Central memory CD4-positive, alpha-beta T cell (primary cell): ENCODE measurements at places on chromosomes 6 and 20.
A peak's percentile ranks its signal among the peaks of the same experiment; 100 is the strongest.

DNA sequence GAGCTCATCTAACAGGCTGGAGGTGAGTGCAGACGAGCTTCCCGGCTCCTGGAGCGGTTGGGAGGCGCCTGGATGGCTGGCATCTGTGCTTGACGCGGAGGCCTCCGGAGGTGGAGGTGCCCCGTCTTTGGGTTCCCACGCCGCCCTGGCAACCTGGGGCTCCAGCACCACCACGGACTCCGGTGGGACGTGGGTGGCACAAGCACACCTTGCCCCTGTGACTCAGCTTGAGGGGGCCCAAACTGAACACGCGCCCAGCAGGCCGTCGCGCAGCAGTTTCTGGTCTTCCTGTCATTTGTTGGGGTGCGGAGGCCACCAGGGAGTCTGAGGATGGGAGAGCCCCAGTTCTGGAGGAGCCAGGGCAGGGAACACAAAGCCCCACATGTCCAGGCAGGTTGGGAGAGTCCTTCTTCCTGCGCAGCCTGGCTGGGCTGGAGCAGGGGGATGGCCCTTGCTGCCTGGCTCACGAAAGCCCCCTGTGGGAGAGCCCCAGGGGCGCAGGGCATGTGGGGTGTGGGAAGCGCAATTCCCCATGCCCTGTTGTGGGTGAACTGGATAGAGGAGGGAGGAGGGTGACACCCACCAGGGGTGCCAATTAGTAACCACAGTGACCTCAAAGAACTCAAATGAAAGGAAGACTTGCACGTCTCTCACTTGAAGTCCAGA, 1378.6 kb upstream of the DEFB115 start:
- DNase-seq: no peak

GRCh38 chr6:56335726-56336125, 88.3 kb upstream of the COL21A1 start:
- no peak for DNase-seq

- DNase-seq: no peak
Measured at GRCh38 chr20:39851459-39851858, 837.6 kb downstream of the MAFB start.

DNA sequence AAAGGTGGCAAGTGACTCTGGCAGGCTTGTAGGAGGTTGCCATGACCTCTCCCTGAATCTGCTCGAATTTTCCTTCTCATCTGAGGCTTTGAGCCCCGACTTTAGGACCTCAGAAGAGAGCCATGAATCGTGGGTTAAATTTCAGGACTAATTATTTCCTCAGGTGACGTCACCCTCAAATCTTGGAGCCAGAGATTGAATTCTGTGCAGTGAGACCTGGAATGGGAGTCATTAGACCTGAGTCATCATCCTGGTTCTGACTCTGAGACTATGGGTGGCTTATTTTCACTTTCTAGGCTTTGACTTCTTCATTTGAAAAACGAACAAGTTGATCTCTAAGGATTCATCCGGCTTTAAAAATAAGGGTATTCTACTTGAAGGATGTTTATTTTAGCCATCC, 48.5 kb upstream of the PDYN start:
- no peak for DNase-seq

DNA sequence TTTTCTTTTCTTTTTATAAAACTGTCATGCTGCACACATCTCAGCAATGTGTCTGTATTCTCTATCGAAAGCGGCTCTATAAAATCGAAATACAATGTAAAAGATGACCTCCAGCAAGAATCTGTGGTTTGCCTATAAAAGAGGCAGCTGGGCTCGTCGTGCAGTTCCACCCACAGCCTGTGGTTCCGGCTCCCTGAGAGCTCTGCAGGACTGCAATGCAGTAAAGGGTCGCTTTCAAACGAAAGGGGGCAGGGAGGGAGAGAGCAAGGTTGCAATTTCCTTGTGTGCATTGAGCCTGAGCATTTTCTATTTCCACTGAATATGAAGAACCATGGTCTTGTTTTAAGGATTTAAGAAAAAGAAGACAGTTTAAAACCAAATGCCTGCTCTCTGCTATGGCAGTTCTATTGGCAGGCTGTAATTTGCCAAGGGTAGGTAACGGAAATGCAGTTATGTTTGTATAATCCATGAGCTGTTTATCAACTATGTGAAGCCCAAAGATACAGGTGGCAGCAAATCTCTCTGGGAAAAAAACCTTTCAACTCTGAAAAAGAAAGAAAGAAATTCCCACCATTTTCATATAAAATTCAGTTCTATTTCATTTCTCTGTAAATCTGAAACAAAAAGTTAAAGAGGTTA, 236.5 kb downstream of the HACE1 start:
- no peak for DNase-seq

GRCh38 chr6:32460528-32460927, 20.8 kb downstream of the HLA-DRA start:
- no peak for DNase-seq

DNA sequence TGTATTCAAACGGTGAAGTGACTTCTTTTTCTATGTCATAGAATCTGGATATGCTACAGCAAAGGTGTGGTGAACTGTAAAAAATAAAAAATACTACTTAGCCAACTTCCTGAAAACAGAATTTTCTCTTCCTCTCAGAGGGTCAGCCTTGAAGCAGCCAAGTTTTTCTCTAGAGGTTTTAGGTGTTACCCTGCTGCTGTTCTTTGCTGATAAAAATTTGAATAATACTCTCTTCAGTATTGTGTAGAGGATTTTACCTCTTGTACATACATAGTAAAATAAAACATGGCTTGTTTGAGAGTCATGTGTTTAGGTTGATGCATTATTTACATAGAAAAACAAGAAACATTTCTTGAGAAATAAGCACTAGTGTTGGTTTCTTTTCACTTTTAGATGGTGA, 458.4 kb downstream of the TBC1D32 start:
- no peak for DNase-seq

- no peak for DNase-seq
Measured at GRCh38 chr6:111673532-111673931, 67.9 kb upstream of the TRAF3IP2 start.

GRCh38 chr6:15364401-15365037, 118.7 kb downstream of the JARID2 start:
- no peak for DNase-seq

- no peak for DNase-seq
Measured at GRCh38 chr6:3697609-3698008, 53.9 kb downstream of the PXDC1 start.

- no peak for DNase-seq
Measured at GRCh38 chr6:35213824-35214756, at the start of gene SCUBE3. TSS of gene SCUBE3 (plus strand) at chr6:35213956. CDS start at chr6:35214419, 463 bp downstream.

DNA sequence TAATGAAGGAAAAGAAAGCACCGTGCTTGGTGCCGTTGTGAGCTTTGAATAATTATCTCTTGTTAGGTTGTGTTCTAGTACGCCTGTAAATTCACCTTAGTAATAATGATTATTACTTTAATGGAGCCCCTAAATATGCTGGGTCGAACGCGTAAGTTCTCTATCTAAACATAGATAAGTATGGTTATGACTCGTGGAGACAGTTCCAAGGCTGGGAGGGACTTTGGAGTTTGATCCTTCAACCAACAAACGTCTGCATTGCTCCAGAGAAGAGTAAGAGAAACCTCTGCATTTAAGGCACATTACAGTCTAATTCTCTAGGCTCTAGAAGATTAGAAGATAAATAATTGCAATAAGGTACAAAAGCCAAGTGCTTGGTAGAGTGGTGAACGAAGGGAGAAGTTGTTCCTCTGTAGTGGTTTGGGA, 514 bp downstream of the ACOT13 start:
- DNase-seq: no peak

GRCh38 chr20:24425523-24426135, 43.8 kb upstream of the SYNDIG1 start:
- DNase-seq: no peak

DNA sequence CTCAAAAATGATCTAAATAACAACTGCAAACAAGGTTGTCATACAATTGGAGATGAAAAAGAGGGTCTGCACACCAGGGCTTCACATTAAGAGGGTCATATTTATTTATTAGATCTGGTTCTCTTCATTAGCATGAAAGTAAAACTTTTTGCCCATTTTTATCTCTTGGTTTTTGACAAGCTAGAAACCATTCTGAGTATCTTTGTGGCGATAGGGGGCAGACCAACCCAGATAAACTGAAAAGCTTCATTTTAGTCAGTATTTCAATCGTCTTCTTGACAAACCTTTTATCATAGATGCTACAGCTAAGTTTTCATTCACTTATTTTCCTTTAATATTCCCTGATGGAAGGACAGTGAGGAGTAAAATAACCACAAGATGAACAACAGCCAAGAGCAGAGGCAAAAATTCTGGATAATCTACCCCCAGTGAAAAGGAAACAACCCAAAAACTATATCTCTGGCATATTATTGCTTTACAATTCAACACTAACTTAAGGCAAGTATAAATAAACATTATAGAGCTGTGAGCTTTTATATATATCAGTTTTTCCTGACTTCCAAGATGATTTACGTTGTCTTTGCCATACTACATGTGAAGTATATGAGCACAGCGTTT, 45.2 kb downstream of the THEMIS start:
- DNase-seq: peak; percentile 27

- DNase-seq: no peak
Measured at GRCh38 chr6:37357288-37357687, 3.5 kb downstream of the RNF8 start.

DNA sequence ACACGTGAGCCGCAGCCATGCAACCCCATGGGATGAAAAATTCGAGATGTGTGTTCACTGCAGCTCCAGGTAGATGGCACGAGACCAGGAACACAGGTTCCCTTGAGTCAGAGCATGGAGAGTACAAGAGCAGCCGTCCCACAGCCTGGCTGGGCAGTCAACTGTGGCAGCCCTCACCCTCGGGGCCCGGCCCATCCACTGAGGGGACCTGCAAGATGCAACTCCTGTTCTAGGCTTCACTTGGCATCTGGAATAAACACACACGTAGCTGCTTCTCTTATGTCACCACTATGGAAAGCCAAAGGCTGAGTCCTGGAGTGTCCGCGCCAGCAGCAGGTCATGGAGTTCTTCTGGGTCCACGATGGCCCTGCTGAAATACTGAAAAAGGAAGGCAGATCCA, 77.0 kb downstream of the WDR27 start:
- DNase-seq: no peak

GRCh38 chr6:52138284-52138683, 47.9 kb upstream of the IL17A start:
- DNase-seq: no peak

DNA sequence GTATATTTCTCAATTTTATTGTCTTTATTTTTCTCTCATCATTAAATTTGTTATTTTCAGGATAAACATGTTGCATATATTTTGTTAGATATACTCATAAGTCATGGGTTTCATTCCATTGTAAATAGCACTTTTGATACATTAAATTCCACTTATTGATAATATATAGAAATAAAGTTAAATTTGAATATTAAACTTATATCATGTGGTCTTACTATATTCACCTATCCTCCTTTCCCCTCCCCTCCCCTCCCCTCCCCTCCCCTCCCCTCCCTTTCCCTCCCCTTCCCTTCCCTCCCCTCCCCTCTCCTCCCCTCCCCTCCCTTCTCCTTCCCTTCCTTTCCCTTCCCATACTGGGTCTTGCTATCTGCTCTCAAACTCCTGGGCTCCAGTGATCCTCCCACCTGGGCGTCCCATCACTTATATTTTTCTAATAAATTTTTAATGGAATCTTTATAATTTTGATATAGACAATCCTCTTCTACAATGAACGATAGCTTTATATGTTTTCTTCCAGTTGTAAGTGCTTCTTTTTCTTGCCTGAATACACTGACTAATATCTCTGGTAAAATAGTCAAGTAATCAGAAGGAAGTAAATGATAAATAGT, 692.4 kb downstream of the C6orf118 start:
- no peak for DNase-seq

DNA sequence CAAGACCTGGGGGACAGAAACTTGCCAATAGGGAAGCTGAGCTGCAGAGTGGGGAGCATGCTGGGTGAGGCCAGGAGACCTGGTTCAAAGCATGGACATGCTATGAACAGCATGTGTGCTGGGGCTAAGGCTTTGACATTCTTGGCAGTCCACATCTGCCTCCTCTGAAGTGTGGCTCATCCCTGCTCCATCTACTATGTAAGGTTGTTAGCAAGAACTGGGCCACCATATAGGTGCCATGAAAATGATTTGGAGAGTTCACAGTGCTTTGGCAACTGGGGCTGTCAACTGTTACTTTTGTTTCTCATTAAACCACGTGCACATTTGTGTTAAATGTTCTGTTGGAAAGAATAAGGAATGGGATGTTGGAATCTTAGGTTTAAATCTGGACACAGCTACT, 311.1 kb downstream of the CDC5L start:
- no peak for DNase-seq

- no peak for DNase-seq
Measured at GRCh38 chr6:101689156-101689555, 295.6 kb downstream of the GRIK2 start.

DNA sequence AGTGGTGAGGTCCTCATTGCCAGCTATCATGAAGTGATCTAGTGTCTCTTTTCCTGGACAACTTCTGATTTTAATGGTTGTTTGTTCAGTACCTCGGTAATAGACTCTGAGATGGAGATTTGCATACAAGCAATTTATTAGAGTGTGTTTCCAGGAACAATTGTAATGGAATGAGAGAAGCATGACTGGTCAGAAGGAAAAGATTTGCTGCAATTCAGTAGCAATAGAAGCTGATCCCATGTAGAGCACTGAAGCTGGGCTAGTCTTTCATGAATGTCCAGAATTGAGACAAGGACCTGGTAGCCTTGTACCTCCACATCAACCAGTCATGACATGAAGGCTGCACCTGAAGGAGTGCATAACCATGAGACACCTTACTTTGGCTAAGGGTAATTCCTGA, 526.5 kb downstream of the NKAIN2 start:
- no peak for DNase-seq

- peak; percentile 49 for DNase-seq
Measured at GRCh38 chr20:44644667-44645131, 6.8 kb downstream of the ADA start.

GRCh38 chr6:139943391-139943790, 568.9 kb upstream of the CITED2 start:
- DNase-seq: no peak

- no peak for DNase-seq
Measured at GRCh38 chr20:64026-64603, 23.4 kb upstream of the DEFB125 start.

- no peak for DNase-seq
Measured at GRCh38 chr6:105352037-105352617, 50.8 kb downstream of the PREP start.

DNA sequence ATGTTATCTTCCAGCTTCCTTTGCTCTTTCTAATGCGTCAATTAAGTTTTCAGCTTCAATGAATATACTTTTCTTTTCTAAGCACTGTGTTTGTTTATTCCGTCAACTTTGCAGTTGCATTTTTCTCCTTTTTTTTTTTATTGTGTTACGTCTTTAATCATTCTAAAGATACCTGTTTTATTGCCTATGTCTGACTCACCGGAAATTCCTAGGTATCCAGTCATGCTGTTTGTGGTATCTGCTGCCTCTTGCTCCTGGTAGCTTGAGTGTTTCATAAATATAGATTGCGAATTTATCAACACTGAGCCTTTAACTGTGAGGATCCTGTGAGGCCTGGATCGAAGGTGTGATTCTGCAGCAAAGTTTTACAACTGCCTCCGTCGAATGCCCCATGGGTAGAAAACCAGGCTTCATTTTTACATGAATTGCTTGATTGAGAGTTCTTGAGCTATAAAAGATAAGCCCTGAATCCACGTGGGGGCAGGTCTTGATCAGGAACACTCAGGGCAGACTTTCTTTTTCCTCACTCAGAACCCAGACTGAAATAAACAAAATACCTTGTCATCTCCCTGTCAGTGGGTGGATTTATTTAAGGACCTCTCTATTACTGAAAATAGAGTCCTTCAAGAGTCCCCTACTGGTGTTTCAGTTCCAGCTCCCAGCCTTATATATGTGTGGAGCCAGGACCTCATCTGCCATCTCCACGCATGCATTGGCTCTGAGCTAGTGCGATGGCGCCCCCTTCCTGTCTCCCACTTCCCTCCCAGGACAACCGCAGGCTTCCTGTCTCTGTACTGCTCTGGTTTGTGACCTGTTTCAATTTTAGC, 60.1 kb upstream of the LRRC1 start:
- DNase-seq: no peak
